Mesenteric fat pad (tissue), 1 donor: ENCODE measurements at places on chromosomes 3 and 15. TPM values are rescaled to one million over a fixed set of nuclear protein-coding genes. Genes with fewer than 3 reads are reported as not detected.

KLF15 gene
- 53.8 TPM for total RNA-seq

KBTBD8 gene
- total RNA-seq: 1.8 TPM

CCRL2 gene
- total RNA-seq: 8.8 TPM

DNA sequence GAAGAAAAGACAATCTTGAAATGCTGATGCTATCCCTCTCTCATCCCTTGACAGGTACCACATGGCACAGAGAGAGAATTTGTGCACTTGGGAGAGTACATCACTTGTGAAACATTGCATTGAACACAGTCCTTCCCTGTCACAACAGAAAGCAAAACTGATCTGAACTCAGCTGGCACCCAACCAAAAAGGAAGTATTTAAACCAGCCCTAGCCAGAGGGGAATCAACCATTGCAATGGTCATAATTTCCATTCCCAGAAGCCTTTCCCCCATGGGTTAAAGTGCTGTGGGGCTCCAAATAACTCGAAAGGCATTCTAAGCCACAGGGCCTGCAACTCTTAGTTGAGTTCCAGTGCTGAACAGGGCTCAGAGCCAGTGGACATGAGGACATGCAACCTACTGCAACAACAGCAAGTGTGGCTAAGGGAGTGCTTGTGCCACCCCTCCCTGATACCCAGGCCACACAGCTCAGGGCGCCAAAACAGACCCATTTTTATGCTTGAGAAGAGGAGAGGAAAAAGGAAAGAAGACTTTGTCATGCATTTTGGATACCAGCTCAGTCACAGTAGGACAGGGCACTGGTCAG lies 530.8 kb upstream of the BCHE start:
- DNase-seq: no peak

- no peak for DNase-seq
Measured at GRCh38 chr3:161766331-161766730, 269.7 kb downstream of the OTOL1 start.

DNA sequence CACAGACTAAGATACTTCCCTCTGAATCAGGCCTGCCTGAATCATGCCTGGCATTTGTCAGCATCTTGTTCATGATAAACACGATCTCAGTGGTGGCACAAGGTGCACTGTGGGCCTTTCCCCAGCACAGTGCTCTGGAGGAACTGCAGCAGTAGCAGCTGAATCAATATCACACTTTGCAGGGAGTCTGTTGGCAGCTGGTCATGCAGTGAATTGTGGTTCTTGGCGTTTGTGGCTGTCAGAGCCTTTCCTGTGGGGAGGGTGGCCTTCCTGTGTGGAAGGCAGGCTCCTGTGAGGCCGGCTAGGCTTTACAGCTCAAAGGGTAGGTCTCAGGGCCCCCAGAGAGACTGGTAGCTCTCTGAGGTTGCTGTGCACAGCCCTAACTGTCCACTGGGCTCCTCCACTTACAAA lies 54.4 kb upstream of the TLE3 start:
- DNase-seq: no peak

DNA sequence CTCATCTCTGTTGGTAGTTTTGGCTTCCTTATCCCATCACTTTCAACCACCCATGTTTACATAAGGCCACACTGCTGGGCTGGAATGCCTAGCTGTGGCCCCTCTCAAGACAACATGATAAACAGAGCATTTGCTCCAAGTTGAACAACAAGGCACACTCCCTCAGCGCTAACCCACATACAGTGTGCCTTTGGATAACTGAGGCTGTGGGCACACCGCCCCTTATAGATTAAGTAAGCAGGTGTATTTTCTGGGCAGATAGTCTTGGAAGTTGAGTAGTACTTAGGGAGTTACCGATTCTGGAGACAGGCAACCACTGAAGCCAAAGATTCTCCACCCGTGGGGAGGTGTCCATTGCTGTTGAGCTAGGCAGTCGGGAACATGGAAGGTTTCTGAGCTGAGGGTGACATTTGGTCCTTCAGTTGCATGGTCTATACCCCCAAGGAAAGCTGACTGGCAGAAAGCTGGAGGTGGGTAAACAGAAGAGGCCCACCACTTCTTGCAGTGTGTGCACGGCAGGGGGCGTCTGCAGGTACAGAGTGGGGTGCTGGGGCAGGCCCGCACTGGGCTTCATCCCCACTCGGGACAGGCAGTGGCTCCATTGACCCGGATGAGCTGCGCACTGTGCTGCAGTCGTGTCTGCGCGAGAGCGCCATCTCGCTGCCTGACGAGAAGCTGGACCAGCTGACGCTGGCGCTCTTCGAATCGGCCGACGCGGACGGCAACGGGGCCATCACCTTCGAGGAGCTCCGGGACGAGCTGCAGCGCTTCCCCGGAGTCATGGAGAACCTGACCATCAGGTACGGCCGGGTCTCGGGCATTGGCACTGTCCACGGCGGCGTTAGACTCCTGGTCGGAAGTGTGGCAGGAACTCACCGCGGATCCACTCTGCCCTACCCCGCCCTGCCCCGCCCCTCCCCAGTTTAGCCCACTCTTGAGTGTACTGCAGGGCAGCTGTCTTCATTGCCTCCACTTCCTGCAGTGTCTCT lies 16.8 kb downstream of the NOX5 start:
- DNase-seq: no peak
